ENCODE measurements at places on chromosomes 13 and 19.
A peak's percentile ranks its signal among the peaks of the same experiment; 100 is the strongest.

DNA sequence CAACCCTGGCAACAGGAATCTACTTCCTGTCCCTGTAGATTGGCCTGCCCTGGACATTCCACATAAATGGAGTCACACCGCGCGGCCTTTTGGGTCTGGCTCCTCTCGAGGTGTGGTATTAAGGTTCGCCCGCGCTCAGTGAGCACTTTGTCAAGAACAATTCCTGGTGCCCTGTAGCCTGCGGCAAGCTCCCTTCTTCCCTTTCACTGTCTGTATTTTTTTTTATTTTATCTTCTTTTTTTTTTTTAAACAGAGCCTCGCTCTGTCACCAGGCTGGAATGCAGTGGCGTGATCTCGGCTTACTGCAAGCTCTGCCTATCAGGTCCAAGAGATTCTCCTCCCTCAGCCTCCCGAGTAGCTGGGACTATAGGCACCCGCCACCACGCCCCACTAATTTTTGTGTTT is 28.3 kb downstream of the PEX11G start:
- no peak for DNase-seq

DNA sequence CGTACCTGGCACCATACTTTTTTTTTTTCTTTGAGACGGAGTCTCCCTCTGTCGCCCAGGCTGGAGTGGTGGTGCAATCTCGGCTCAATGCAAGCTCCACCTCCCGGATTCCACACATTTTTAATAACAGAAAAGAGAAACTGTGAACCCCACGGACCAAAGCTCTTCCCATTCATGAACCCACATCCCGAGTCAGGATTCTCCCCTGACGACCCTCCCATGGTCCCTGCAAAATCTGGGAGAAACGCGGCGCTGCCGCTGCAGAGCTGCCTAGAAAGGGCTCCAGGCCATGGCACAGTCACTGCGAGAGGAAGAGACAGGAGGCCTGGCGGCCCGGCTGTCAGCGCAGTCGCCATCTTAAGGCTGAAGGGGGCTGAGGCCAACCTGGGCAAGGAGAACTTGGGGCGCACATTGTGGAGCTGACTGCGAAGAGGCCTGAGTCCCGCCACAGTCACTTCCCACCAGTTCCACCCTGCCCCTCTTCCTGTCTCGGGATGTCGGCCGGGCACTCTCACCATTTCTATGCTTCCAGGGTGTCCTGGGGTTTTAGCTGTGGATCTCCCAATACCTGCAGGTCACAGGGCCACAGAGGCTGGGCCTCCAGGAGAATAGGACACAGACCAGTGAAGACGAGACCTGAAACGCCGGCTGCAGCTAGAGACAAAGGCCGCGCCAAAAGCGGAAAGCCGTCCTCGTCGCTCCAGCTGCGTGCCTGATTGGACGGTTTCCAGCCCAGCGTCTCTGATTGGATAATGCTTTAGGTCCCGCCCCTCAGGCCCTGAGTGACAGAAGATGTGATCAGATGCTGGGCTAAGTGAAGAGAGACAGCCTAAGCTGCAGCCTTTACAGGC is 71.0 kb downstream of the ZNF486 start:
- DNase-seq: peak; percentile 92

GRCh38 chr13:50842251-50842989 is 1.1 kb downstream of the DLEU7 start:
- DNase-seq: no peak

DNA sequence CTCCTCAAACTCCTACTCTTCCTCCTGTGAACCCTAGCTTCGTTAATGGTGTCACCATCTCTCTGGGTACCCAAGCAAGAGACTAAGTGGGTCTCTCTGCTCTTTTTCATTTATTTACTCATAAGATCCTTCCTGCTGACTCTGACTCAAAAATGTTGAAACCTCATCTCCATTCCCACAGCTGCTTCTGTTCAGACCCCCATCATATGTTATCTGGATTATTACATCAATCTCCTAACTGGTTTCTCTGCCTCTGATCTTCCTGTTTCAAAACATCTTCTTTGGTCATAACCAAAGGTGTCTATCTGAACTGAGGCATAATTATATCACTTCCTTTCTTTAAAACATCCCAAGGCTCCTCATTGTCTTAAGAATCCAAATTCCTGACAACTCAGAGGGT is 2.0 kb upstream of the MEDAG start:
- DNase-seq: no peak

DNA sequence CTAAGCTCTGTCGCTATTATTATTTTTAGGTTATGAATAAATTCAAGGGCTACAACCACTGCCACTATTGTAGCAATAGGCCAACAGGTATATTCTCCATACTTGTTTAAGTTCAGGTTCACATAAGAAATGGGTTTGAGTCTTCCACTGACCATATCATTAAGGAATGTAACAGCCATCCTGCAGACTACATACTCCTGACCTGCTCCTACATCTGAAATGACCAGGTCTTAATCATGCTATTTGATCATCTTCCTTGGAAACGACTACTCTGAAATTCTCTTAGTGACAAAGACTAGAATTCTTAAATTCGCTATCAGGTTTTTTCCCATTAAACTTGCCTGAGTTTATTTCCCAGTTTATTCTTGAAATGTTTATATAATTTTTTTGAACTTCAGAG is 66.8 kb downstream of the IPO5 start:
- no peak for DNase-seq

GRCh38 chr19:42362891-42363440 is 27.1 kb downstream of the CNFN start:
- DNase-seq: no peak

DNA sequence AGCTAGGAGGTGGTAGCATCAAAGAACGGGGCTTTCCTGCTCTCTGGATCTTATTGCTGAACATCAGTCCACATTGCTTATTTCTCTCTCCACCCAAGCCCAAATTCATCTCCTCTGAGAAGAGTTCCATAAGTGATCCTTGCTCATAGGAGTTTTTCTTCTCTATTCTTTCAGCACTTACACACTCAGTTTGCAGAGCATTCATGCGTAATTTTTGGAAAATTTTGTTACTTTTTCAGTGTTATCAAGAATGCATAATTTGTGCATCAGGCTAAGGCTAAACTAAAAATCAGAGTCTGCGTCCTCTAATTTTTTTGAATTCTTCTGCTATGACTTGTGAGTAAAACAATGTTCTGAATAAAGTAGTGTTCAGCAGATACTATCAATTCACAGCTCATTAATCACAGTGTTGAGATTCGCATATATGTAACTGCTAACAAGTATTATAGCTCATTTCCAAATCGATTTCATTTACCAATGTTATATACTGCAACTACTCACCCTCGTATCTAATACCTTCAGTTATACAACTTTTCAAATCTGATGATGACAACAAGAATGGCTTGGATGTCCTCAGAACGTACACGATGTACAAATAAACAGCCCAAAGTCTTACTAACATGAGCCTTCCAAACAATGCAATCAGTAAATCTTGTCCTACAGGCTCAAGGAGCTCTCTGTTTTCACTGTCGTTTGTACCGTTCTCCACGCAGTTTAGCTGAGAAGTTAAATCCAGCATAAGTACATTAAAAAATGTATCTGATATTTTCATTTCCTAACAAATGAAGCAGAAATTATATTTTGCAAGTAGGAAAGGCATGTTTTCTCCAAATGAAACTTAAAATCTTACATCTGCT is 36.4 kb upstream of the STARD13 start:
- no peak for DNase-seq

- DNase-seq: no peak
Measured at GRCh38 chr19:8935460-8935859, 74.7 kb downstream of the MUC16 start.

DNA sequence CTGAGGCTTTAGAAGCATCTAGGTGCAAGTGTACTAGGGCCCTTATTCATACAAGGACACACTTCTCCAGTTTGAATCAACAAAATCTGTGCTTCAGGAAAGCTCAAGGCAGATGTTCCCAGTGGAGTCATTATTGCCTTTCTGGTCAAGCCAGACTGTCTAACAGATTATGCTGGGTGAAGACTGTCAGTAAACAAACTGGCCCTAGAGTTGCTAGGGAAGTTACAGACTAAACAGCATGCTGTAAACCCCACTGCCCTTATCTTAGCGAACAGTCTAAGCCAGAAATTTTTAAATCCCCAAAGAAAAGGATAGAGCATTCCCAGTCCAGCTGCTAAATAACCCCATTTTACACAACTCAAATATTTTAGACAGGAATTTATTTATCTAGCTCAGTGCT is 1701.3 kb upstream of the PRR20A start:
- no peak for DNase-seq

DNA sequence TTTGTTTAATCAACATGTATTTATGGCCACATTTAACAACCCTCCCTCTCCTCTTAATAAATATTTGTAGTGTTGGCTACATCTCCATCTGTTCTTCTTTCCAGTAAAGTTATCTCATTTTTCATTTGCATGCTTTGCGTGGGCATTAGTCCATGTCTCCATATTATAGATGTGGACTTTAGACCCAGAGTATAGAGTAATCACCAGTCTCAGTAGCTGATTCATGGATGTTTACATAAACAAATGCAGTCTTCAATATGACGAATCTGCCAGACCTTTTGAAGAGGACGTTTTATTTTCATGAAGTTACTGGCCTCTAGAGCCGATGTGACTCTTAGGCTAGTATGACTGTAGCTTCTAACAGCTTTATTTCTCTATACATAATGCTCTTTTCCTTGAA is 1546.2 kb downstream of the OLFM4 start:
- no peak for DNase-seq

GRCh38 chr13:20475927-20476691 is 49.5 kb downstream of the CRYL1 start:
- DNase-seq: peak; percentile 58

DNA sequence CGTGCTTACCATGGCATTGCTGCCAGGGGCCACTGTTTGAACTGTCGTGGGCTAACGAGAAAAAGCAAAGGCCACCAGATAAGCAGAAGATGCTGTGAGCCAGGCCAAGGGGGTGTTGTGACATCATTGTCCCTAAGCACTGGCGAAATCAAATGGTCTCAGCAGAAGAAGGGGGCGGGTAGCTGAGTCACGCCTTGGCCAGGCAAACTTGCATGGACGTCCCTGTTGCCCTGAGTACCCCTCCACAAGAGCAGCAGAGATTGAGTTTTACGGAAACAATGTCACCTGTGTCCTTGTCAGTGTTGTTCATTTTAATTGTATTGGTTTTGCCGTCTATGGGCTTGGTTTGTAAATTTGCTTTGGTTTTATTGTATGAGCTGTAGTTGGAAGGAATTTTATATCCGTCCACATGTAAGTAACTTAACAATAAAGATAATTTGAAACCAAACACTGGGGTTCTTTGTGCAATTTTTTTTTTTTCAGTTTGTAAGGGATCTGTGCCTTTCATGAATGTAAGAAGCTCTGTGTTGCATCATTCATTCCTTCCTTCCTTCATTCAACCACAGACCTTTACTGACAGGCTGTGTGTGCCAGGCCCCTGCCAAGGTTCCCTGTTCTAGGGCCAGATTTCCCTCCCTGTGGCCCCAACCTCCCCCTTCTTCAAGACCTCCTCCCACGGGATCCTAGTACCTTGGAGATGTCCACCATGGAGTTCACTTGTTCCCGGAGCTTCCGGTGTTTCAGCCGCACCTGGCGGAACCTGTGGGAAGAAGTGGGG is 12.3 kb downstream of the KCNN4 start:
- DNase-seq: no peak

GRCh38 chr19:19354007-19354406 is 33.4 kb downstream of the MAU2 start:
- DNase-seq: no peak

- peak; percentile 6 for DNase-seq
Measured at GRCh38 chr13:28574617-28575142, 79.8 kb upstream of the FLT1 start.

DNA sequence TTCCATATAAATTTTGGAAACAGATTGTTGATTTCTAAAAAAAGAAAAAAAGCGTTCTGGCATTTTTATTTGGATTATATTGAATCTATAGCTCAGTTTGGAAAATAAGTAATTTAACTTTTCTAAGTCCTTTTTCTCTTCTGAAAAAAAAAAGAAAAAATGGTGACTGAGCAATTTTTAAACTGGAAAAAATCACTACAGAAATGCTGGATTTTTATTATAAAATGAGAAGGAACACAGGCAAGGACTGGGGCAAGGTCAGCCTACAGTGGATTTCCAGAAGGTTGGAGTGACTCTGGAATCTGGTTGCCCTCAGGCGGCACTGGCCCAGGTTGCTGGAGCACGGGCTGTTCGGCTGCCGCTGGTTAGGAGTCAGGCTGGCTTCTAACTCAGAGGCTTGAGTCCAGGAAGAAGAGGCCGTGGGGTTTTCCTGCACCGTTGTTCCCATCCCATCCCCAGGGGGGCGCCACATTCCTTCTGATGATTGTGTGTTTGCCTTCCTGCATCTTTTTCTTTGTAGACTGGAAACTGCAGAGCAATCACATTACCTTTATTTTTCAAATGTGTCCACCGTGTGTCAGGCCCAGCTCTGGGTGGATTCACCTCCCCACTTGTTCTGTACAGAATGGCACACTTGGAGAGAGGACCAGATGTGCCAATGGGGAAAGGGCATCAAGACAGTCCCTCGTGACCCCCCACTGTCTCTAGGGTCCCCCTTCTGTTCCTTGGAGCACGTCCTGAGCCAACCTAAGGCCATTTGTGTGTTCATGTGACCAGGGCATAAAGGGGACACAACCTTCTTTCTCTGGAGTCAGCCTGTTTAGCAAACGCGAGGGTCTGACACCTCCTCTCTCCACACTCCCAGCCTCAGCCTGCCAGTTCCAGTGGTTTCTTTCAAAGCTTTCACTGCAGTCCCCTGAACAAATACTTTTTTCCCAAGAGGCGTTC is 44.5 kb upstream of the GTF3A start:
- DNase-seq: peak; percentile 50

GRCh38 chr19:39397360-39398296 is 6.5 kb downstream of the MED29 start:
- DNase-seq: peak; percentile 95

DNA sequence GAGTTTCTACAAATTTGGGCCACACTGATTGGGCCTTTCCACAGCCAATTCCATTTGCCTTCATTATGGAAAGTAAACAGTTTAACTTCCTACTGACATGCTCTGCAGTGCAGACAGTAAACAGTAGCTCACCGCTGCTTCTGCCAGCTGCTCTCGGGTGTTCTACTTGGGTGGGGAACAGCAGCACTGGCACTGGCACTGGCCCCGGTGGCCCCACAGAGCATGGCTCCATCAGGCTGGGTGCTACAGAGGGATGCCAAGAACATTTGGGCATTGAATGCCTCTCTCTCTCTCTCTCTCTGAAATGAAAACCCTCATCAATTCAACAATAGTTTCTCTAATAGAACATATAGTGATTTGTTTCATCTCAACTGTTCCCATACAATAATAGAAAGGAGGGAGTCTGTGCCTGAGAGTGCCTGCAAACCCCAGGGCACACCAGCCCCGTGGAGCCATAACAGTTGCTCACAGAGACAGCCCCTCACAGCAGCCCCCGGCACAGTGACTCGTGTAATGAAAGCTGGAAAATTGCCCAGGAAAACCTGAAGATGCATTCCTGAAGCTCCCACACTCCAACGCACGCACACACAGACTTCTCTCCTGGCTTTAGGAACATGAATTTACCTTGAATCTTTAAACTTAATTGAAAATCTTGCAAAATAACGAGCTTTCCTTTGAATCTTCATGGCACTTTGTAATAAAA is 38.2 kb upstream of the GJB6 start:
- DNase-seq: no peak

Measured in CD4-positive, alpha-beta T cell treated with Interleukin-2 at 100 ng/mL for 4 hours (primary cell).